SK-N-SH (cell line): ENCODE measurements at places on chromosomes 4 and X.

DNA sequence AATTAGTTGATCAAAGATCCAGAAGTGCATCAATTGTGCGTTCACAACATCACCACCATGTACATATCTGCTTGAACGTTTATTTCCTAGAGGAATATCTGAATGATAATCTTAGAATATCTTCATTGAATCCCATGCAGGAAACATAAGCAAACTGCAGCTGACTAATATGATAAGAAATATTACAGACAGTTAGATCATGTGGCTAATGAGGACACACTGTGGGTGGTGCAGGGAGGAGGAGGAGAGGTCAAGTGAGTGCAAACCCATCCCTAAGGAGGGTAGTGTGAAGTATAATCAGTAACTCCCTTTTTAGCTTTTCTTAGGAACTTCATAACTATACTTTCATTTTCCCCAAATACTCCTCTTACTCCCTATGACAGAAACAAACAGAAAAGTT lies 58.3 kb upstream of the HPGD start:
- no peak for DNase-seq

- DNase-seq: no peak
Measured at GRCh38 chr4:6472008-6472386, 417 bp downstream of the PPP2R2C start.

GRCh38 chrX:50973199-50973598 lies 62.7 kb downstream of the BMP15 start:
- DNase-seq: no peak

DNA sequence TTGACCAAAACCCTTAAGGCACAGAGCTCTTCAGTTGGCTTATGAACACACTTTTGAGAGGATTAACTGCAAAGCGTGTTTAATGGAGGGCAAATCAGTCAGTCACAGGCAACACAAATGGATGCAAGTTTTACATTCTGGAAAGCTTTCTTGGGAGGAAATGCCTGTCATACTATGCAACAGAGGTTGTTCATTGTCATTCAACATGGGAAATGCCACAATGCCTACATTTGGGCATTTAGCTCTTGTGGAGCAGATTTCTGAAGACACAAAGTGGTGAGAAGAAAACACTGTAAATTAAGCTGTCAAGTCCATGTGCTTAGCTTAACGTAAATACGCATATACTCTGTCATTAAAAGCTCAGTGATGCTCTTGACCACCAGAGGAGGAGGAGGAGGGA lies 41.1 kb downstream of the CBLL2 start:
- no peak for DNase-seq

DNA sequence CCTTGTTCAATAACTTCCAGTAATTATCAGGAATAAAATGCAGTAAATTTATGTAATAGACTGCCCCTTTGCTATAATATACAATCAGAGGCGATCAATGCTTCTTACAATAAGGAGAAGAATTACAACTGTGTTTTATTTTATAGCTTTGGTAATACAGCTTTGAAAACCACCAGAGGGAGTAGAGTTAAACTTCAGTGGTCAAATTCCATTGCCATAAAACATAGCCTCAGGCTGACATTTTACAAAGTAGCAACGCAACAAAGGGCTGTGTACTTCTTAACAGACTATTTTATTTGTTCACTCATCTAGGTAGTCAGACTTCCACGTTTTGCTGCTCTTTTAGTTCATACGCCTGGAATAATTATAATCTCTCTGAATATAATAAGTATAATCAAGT lies 58.5 kb downstream of the TEX13C start:
- no peak for DNase-seq

GRCh38 chr4:129545599-129546278 lies 449.8 kb downstream of the C4orf33 start:
- no peak for DNase-seq

DNA sequence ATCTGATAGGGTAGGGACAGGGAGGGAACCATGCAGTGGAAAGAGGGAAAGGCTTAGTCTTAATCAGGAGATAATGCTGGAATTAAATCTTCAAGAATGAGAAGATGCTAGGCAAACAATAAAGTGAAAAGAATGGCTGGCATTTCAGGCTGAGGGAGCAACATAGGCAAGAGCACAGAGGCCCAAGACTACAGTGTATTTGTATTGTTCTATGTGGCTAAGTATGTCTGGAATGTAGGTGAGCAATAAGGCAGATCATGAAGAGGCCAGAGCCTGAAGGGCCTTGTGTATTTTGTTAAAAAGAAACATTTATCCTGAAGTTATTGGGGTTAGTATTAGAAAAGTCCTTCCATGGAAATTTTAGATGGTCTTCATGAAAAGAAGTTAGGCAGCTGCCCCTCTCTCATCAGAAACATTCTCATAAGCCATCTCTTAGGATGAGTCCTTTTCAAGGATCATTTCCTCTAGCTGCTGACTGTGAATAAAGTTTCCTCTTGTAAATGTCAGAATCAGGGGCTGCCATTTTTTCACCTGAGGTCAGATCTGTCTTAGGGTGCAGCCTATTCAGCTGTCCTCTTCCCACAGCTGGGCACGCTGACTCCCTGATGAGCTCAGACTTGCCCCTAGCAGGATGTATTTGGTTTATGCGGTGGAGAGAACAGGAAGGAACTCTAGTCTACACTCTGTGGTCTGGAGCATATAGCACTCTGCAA lies 46.3 kb downstream of the ATP10D start:
- no peak for DNase-seq

GRCh38 chrX:45571453-45571852 lies 370.8 kb upstream of the DIPK2B start:
- DNase-seq: no peak

- DNase-seq: no peak
Measured at GRCh38 chr4:6281436-6282313, 12.0 kb downstream of the WFS1 start.

DNA sequence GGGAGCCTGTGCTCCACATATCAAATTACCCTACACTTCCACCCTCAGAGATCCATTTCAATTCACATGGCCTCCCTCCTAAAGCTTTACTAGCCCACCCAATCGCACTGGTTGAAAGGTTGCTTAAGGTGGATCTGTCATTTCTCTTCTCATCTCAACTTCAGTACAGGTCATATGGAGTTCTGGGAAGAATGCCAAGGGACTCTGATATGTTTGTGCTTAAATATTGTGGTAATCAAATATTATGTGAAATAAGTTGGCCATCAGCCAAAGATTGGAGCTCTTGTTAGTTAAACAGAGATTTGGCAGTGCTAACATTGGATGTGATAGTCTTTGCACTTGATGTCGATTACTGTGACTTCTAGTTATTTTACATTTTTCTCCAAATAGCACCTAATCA lies 20.5 kb downstream of the SEPTIN6 start:
- peak; percentile 40 for DNase-seq

DNA sequence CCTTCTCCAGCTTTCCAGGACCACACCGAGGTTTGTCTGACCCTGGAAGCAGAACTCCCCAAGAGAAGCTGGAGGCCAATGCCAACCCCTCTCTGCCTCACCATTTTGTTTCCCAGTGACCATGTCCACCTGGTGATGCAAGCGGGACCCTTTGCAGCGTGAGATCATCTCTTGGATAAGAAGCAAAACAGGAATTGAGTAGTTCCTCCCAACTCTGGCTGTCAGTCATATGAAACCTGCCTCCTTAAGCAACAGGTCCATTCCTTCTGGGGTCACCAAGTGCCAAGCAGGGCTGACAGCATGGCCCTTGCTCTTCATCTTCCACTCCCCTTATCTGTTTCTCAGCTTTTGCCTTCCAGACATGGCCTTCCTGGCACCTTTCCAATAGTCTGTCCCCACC lies 41.3 kb upstream of the MTM1 start:
- no peak for DNase-seq

DNA sequence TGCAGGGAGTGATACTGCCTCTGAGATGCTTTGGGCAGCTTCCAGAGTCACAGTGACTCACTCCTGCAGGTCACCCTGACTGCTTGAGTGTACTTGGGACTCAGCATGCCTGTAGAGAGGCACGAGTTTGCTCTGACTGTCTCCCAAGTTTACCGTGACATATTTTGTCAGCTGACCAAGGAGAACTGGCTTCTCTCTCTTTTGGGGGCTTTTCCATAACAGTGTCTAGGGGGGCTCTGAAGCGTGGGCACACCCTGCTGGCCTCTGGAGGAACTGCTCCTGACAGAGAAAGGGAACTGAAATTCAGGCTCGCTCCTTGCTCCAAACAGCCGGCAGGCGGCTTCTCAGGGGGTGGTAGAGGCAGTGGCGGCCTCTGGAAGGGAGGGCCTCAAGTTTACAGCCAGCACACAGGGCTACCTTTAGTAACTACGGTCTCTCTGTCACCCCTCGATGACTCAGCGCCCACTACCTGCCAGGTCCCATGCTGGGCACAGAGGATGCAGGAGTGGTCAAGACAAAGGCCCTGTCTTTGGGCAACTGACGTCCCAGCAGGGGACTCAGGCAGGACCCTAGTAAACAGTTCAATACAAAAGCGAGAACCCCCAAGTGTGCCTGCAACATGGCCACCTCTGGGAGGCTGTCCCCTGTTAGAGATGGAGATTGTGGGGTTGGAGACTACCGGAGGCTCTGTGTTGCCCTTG lies 17.8 kb downstream of the ZNF185 start:
- peak; percentile 77 for DNase-seq

- no peak for DNase-seq
Measured at GRCh38 chr4:19030048-19030447, 1008.5 kb upstream of the LCORL start.
